Suprapubic skin (tissue), 4 donors: ENCODE measurements at places on chromosomes 2 and 18.
A peak's percentile ranks its signal among the peaks of the same experiment; 100 is the strongest.

DNA sequence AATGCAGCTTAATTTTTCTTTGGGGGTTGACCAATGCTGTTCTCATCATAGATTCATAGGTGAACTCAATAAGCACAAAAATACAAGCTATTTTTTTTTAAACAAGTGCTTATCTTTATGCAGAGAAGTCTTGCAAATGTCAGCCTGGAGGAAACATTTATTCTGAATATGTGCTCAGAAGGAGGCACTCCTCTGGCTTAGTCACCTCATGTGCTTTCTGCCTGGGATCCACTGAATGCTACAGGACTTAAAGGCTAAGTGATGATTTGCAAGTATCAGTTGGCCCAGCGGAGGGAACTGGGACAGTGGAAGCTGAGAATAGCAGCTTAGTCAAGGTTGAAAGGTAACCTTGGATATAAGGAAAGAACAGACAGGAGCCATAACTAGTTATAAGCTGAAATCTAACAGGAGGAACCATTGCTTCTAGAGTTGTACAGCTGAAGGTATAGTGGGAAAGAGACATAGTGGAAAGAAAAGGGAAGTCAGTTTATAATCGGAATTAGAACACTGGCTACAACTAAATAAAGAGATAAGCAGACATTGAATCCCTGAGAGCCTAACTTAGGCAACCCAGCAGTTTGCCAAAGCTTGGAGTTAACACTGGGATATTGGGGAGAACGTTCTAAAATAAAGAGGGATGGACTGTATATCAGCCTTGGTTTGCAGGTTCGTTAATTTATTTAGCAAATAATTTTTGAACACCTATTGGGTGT is 488.7 kb downstream of the SUCLG1 start:
- DNase-seq: no peak

GRCh38 chr2:41941831-41942230 is 106.0 kb upstream of the PKDCC start:
- no peak for DNase-seq

DNA sequence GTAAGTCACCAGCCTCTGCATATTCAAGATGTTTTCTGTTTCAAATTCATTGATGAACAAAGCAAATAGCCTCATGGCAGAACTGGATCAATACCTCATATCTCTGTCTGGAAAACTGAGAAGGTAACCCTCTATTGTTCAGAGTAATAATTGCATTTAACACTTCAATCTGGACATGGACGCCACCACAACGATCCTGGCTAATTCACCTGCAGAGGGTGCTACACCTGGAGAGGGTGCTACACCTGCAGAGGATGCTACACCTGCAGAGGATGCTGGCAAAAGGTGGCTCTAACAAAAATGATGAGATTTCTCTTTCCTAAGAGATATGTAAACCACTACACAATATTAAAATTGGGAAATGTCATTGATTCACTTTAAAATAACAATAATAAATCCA is 183.1 kb upstream of the HNRNPA3 start:
- no peak for DNase-seq

GRCh38 chr2:136141510-136142149 is 23.7 kb upstream of the CXCR4 start:
- DNase-seq: no peak

- DNase-seq: peak; percentile 77
Observed at GRCh38 chr2:23926290-23926749, 603 bp downstream of the ATAD2B start.

GRCh38 chr2:147416099-147416498 is 428.7 kb upstream of the ACVR2A start:
- no peak for DNase-seq

- DNase-seq: no peak
Observed at GRCh38 chr18:12031846-12032245, 50.5 kb downstream of the IMPA2 start.

- no peak for DNase-seq
Observed at GRCh38 chr2:161423421-161424393, 7.6 kb downstream of the TBR1 start.

DNA sequence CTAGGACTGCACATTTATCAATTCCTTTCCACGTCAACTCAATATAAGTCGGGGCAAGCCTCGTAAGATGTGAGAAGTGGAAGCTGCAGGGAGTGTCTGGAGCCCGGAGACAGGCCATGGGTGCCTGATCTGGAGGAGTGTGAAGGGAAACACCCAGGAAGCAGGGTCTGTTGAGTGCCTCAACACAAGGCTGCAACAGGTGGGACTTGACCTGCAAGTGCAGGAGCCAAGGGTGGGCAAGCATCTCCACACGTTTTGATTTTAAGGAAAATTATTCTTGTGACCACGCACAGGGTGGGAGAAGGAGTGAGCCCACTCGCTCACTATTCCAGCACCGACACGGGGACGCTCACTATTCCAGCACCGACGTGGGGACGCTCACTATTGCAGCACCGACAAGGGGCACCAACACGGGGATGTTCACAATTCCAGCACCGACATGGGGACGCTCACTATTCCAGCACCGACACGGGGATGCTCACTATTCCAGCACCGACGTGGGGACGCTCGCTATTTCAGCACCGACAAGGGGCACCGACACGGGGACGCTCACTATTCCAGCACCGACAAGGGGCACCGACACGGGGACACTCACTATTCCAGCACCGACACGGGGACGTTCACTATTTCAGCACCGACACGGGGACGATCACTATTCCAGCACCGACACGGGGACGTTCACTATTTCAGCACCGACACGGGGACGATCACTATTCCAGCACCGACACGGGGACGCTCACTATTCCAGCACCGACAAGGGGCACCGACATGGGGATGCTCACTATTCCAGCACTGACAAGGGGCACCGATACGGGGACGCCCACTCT is 197.3 kb downstream of the EIPR1 start:
- no peak for DNase-seq

- DNase-seq: no peak
Observed at GRCh38 chr18:75554644-75555185, 127.2 kb upstream of the SMIM21 start.

GRCh38 chr18:21406116-21406515 is 164.1 kb downstream of the GREB1L start:
- no peak for DNase-seq

GRCh38 chr2:159326569-159327255 is 40.2 kb upstream of the WDSUB1 start:
- no peak for DNase-seq

- DNase-seq: no peak
Observed at GRCh38 chr18:23186781-23187180, 51.5 kb downstream of the CABLES1 start.

DNA sequence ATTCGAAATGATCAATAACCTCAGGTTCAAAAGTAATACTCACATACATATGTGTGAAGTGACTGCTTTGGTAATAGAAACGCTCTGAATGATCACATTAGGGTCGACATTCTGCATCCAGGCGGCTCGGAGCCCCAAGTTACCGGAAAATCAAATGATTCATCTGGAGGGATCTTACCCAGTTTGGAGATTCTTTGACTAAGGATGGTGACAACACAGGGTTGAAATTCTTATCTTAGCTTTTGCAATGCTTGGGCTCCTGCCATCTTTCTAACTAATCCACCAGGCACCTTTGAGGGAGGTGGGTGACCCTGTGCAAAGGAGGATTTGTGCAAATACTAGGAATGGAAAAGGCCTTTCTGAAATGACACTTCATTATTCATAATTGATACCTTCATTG is 10.8 kb downstream of the GBX2 start:
- DNase-seq: no peak

DNA sequence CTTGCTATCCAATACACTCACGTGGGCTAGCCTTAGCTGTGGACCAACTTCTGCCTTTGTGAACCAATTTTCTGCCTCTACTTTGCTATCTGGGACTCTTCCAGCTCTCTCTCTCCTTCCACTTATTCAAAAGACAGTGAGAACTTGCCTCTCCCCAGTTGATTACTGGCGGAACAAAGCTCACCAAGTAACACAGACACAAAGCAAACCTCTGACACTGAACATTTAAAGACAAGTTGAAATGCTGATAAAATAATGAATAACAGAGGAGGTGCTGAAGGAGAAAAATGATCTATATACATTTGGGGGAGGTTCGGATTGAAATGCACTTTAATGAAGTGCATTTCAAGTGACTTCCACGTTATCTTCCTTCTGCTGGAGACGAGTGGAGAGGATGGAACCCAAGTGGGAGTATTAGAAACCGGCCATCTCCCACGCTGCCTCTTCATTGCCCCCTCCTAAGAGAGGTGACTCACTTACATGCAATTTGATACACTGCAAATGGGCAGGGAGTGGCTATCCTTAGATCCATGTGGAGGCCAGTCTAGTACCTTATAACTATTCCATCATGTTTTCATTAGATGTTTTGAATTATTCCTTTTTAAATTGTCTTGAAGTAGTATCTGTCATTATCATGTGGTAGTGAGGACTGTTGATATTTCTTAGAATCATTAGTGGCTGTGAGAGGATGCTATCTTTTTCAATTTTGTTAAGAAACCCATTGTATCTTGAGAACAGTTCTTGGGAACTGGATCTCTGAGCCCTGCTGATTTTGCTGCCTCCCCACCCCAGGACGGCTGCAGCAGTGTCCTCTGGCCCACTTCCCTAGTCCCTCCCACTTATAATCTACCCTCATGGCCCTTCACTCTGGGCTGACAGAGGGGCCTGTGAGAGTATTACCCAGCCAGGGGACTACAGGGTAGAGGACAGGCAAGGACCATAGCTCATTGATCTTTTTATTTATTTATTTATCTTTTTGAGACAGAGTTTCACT is 6.0 kb upstream of the GLI2 start:
- peak; percentile 26 for DNase-seq

- no peak for DNase-seq
Observed at GRCh38 chr2:168116448-168116847, 130.9 kb downstream of the STK39 start.

GRCh38 chr18:5167831-5168230 is 29.2 kb downstream of the AKAIN1 start:
- DNase-seq: no peak

DNA sequence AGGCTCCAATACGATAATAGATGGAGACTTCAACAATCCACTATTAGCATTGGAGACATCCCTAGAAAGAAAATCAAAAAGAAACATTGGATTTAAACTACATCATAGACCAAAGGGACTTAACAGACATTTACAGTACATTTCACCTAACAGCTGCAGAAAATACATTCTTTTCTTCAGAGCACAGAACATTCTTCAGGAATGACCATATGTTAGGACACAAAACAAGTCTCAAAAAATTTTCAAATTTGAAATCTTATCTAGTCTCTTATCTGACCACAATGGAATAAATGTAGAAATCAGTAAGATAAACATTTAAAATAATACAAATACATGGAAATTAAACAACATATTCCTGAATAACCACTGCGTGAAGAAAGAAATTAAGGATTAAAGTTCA is 68.7 kb downstream of the STRADB start:
- DNase-seq: no peak

DNA sequence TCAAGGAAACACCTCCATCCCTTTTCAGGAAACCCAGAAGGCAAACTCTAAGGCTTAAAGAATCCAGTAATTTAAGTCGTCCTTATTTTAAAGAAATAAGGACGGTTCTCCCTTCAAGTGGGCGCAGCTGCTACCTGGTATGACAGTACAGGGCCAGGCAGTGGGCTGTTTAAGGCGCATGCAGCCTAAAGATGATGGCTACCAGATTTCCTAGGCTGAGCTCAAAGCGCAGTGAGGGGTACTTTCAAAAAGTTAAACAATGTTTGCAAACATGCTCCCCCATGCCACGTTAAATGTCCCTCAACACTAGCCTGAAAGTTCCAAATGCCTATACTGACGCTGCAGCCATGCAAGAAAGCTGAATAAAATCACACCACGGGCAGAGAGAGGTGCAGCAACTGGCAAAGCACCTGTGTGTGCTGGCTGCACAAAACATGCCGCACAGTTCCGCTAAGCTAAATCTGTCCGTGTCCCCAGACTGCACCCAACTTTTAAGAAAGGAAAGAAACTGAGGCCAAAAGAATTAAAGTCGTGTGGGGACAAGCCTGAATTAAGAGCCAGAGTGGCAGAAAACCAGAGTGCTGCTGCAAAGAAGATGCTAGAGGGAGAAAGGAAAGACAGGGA is 583 bp downstream of the HIBCH start:
- no peak for DNase-seq
